ENCODE measurements at places on chromosomes 6 and 20. TPM values are rescaled to one million over a fixed set of nuclear protein-coding genes. Genes with fewer than 3 reads are reported as not detected.

DNA sequence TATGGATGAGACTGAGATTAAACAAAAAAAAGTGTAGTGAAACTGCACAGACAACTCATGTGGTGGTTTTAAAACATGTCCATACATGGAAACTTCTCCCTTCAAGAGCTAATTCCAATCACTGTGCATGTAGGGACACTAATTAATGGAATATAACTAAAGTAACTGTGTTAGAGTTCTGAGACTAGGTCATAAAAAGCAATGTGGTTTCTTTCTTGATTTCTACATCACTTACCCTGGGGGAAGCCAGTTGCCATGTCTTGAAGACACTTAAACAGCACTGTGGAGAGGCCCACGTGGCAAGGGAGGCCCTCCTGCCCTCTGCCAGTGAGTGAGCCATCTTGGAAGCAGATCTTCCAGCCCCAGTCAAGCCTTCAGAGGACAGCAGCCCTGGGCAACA lies 118.2 kb upstream of the DST start:
- DNase-seq = no peak

DNA sequence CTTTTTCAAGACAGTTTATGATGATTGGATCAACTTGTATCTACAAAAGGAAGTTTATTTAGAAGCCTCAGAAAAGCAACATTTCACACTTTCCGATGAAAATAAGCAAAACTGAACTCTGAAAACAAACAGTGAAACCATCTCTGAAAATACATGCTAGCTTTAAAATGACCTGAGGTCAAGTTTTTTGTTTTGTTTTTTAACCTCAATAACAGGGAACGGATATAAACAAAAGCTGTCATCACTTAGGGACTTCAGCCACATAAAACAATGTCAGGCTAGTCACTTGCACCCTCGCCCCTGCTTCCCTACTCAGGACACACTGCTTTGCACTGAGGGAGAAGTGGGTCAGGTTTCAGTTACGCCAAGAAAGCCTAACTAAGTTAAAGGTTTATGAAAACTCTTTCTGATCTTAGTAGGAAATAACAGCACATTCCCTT lies 11.6 kb downstream of the BACH2 start:
- peak; percentile 71 for DNase-seq

The TINAG gene
- 0.21 TPM for total RNA-seq

DNA sequence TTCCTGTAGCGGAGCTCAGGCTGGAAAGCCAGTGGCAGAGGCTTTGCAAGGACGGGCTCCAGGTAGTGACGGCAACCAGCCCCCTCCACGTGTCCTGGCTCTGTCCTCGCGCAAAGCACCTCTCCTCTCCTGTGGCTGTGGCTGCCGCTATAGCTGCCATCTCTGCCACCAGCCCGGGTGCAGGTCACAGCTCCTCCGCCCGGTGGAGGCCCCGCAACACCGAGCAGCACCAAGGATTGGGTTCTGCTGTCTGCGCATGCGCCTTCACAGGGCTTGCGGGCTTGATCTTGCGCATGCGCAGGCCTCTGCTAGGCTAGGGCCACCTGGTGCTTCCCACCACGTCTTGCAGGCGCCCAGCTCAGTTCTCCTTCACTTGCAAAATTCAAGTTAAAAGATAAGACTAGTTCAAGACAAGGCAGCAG lies 625.4 kb downstream of the QKI start:
- DNase-seq = peak; percentile 58

The TMEM170B gene
- 4.1 TPM for total RNA-seq

GRCh38 chr6:57267586-57268293 lies 45.6 kb upstream of the RAB23 start:
- peak; percentile 86 for DNase-seq

The FLRT3 gene
- total RNA-seq = 0.13 TPM

DNA sequence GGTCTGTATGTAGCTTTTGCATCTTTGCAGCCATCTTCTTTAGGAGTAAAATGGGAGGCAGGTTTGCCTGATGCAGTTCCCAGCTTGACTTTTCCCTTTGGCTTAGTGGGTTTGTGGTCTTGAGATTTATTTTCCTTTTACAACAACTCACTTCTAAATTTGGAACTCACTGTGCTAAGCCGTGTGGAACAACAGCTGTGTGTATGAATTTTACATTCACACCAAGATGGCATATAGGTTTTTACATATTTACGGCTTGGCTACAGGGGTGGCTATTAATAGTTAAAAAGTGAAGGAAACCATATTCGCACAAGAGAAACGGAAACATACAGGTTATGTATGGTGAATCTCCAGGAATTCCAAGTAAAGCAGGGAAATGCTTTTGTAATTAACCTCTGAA lies 2.5 kb downstream of the TTLL2 start:
- no peak for DNase-seq

The PROKR2 gene
- total RNA-seq = not detected

GRCh38 chr6:62968834-62969233 lies 242.4 kb upstream of the FKBP1C start:
- DNase-seq = no peak

GRCh38 chr6:152008779-152009178 lies 201.3 kb downstream of the ESR1 start:
- DNase-seq = no peak

- no peak for DNase-seq
Measured at GRCh38 chr6:30147096-30147495, 11.2 kb downstream of the TRIM40 start.

- DNase-seq = no peak
Measured at GRCh38 chr6:169380493-169380892, 126.8 kb upstream of the THBS2 start.

DNA sequence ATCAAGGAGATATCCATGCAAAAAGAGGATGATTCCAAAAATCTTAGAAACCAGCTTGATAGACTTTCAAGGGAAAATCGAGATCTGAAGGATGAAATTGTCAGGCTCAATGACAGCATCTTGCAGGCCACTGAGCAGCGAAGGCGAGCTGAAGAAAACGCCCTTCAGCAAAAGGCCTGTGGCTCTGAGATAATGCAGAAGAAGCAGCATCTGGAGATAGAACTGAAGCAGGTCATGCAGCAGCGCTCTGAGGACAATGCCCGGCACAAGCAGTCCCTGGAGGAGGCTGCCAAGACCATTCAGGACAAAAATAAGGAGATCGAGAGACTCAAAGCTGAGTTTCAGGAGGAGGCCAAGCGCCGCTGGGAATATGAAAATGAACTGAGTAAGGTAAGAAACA lies 10.1 kb upstream of the SNRNP48 start:
- DNase-seq = no peak

- DNase-seq = no peak
Measured at GRCh38 chr20:1945134-1945618, 48.7 kb downstream of the PDYN start.

GRCh38 chr6:39280247-39280731 lies 33.9 kb downstream of the KCNK17 start:
- DNase-seq = no peak

GRCh38 chr6:36615018-36615761 lies 21.0 kb downstream of the SRSF3 start:
- DNase-seq = peak; percentile 85

The CALHM4 gene
- total RNA-seq = 0.72 TPM

DNA sequence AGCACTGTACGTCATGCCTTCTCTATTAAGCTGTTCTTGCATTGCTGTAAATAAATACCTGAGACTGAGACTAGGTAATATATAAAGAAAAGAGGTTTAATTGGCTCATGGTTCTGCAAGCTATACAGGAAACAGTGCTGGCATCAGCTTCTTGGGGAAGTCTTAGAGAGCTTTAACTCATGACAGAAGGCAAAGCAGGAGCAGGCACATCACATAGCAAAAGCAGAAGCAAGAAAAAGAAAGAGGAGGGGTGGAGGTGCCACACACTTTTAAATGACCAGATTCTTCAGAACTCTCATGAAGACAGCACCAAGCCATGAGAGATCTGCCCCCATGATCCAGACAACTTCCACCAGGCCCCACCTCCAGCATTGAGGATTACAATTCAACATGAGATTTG lies 30.1 kb downstream of the CYB5R4 start:
- DNase-seq = no peak

DNA sequence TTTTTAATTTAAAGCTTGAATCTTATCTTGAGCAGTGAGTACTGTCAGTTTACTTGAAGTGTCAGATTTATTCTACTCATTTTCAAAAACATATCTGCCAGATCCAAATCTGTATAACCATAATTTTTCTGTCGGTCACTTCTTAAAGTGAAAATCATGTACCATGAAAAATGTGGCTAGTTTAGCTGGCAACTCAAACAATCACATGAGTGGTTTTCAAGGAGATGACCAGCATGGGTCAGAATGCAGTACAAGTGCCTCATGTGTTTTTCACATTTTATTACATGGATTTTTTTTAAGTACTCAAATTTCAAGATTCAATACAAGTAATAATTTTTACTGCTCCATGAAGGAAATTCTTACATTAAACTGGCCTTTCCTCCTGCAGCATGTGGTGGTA lies 11.0 kb upstream of the SAMD5 start:
- DNase-seq = no peak

GRCh38 chr6:115954740-115955139 lies 106.0 kb downstream of the FRK start:
- DNase-seq = no peak

The TNF gene
- not detected for total RNA-seq

GRCh38 chr6:21496196-21496595 lies 97.4 kb upstream of the SOX4 start:
- no peak for DNase-seq

The RAD21L1 gene
- not detected for total RNA-seq

The SLC13A3 gene
- 0.40 TPM for total RNA-seq

DNA sequence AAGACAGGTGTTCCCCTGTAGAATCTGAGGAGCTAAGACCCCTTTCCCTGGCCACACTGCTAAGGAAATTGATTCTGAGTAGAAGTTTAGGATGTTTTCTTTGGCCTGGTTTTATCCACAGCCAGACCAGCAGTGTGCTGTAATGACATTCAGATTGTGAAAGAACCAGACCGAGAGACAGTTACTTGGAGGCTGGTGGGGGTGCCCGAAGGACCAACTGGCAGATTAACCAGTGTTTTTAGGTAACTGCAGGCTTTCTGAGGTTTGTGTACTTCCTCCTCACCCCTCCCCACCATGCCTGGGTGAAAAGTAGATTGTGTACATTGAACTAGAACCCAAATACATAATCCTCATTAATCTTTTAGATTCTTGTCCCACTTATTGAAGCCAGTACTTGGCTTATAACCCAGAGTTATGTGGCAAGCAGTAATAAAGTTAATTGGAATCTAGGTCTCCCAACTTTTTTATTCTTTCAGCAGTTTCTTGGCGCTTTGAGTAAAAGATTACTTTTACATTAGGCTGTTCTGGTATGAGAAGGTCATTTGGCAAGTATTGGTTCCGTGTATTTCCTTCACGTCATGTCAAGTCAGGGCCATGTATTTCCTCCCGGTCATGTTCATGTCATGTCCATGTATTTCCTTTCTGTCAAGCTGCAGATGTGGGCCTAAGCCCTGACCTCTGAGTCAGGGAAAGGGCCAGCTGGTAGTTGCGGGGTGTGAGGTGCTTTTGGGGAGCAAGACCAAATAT lies 93.7 kb downstream of the TCP11 start:
- DNase-seq = peak; percentile 64

The DLL1 gene
- 2.0 TPM for total RNA-seq

DNA sequence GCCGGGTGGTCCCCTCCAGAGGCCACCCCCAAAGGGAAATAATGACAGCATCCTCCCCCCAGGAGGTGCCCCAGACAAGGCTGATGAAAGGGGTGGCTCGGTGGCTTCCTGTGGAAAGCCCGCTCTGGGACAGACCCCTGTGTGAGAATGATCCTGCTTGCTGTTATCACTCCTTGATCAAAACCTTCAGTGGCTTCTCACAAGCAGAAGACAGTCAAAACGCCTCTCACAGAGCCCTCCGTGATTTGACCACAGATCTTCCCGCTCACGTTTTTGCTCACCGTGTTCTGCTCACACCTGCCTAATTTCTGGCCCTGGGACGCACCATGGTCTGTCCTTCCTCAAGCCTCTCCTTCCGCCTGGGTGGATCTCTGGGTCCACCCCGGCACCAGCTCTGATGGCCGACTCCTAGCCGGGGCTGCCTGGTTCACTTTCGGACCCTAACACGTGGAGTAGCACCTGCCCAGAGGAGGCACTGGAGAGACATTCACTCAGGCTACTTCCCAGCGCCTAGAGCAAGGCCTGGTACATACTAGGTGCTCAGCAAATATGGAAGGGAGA lies 210.4 kb downstream of the ANKRD60 start:
- no peak for DNase-seq

- no peak for DNase-seq
Measured at GRCh38 chr6:127094791-127095190, 23.7 kb upstream of the RSPO3 start.

The USP49 gene
- 4.5 TPM for total RNA-seq

- DNase-seq = no peak
Measured at GRCh38 chr6:169156108-169156792, 97.4 kb downstream of the THBS2 start.

The BTN1A1 gene
- total RNA-seq = not detected

The SLC2A10 gene
- total RNA-seq = 11.1 TPM

The LAMA4 gene
- total RNA-seq = 629 TPM

The ASF1A gene
- total RNA-seq = 38.4 TPM

GRCh38 chr20:18995455-18995854 lies 181.9 kb downstream of the SCP2D1 start:
- no peak for DNase-seq

The ZSCAN23 gene
- total RNA-seq = 1.7 TPM

DNA sequence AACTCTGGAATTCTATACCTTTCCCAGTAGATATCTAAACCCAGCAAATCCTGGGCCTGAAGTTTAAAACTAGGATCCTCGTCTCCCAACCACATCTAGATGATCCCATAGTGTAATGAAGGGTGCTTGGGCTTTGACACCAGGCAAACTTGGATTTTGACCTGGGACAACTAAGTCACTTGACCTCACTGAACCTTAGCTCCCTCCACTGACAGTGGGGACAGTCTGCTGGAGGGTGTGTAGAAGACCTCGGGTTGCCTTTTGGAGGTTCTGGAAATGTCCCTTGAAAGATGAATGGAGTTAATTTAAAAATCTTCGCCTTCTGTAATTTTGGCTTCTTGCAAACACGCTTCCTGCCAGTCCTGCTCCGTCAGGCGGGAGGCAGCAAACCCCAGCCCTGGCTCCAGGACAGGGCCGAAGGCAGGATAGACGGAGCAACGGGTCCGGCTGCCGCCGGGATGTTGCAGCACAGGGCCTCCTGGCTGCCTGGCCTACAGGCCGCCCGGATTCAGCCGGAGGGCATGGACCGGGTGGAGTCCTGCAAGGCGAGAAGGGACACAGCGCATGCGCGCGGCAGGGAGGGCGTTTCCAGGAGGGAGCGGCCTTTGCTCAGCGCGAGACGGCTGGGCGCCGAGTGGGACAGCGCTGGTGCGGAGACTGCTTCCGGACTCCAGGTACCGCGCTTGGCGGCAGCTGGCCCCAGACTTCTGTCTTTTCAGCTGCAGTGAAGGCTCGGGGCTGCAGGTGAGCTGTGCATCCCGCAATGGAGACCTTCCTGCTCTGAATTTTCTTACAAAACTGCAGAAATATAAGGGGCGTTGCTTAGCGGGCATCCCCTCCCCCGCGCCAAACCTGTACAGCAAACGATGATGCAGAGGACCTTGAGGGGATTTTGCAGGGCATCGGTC lies at the start of gene TMEM14A:
Gene TMEM14A (plus strand): TSS at position 612 of the 908 bp plus-strand sequence. CDS start 5,990 bp downstream, outside the sequence.
- DNase-seq = peak; percentile 87

DNA sequence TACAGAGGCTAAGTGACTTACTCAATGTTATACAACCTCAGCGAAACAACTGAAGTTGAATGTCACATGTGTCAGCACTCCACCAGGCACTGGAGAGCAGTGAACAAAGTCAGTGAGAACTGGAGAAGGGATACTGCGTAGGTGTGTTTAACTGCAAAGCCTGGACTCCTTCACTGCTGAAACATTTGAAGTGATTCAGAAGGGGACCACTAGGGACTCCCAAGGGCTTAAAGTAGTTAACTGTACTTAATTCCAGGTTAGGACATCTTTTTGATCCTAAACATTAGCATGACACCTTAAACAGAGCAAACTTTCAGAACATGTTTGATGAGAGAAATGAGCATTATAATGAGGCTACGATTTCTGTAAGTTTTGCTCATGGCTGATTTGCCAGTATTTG lies 45.0 kb upstream of the ZBTB24 start:
- DNase-seq = no peak

Data from endothelial cell of umbilical vein (primary cell).